Hematopoietic multipotent progenitor cell treated with erythropoietin and hydrocortisone succinate and interleukin-3 and kit ligand, for 4 days (in vitro differentiated cells): ENCODE measurements at places on chromosomes 16 and 17.

- no peak for DNase-seq
Measured at GRCh38 chr16:3193221-3194212, 5.5 kb downstream of the OR1F1 start.

DNA sequence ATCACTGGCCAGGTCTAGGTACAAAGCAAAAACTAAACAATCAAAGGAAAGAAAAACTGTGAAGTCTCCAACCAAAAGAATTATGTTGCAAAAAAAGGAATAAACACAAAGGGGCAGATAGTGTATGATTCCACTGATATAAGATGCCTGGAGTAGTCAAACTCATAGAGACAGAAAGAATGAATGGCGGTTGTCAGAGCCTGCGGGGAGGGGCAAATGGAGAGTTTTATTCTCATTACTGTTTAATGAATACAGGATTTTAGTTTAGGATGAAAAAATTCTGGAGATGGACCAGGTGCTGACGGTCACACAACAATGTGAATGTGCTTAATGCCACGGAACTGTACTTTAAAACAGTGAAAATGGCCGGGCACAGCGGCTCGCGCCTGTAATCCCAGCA is 20.7 kb downstream of the STAT5B start:
- DNase-seq: no peak

DNA sequence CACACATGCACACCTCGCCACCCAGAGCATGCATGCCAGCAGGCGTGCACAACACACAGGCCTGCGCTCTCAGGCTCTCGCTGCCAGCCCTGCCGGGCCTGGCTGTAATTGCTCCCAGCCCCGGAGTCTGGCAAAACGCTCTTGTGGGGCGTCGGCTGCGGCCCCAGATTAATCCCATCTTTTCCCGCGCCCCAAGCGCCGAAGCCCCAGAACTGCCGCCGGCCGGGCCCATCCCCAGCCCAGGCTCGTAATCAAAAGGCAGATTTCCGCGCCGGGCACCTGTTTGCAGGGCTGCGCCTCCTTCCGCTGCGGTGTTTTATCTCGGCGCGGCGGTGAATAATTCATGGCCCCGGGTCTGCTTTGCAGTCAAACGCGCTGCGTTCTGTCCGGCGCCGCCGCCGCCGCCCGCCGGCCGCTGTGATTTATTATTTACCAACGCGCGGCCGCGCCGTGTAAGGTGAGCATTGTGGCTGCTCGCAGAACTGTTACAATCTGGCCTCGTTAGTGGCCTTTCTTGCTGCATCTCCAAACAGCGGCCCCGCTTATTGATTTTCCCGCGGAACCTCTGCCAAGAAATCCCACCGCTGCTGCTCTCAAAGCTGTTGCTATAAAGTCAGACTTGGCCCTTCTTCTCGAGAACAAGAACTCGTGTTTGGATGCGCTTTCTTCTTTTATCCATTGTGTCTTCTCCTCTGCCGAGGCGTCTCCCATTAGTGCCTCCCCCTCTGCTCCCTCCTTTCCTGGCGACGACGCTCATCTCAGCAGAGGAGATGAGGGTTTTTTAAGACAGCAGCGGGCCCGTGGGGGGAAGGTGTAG is 126.1 kb downstream of the IRX5 start:
- peak; percentile 32 for DNase-seq

DNA sequence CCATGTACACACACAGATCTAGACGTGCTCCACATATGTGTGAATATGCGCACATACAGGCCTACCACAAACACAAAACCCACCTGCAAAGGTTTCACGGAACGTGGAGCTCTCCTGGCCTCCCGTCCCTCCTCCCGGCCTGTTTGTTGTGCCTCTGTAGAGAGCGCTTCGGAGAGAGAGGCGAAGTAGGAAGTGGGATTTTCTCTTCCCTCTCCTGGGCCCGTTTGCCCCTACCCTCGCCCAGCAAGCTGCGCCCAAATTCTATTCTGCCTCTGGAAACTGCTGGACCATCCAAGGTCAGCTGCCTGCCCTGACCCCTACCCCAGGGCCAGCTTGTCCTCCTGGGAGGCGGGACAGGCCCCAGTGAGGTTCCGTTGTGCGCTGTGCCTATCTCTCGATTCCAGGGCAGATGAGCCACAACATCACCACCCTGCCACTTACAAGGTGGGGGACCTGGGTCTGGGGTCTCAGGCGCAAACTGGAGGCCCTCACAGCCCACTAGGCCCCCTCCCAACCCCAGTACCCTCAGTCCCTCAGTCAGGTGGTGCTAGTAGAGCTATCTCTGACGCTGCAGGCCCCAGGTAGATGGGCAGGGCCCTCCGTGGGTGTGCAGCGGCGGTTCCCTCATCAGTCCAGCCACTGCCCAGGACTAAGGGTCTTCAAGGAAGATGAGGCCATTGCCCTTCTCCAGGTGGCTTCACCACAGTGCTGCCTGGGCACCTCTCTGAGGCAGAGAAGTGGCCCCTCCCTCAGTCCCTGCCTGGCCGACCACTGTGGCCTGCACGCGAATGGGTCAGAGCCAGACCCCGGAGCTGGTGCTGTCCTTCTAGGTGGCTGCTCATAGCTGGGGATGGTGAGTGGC is 54.2 kb downstream of the BEAN1 start:
- no peak for DNase-seq

- peak; percentile 91 for DNase-seq
Measured at GRCh38 chr17:8954339-8954738, 11.2 kb downstream of the PIK3R5 start.

DNA sequence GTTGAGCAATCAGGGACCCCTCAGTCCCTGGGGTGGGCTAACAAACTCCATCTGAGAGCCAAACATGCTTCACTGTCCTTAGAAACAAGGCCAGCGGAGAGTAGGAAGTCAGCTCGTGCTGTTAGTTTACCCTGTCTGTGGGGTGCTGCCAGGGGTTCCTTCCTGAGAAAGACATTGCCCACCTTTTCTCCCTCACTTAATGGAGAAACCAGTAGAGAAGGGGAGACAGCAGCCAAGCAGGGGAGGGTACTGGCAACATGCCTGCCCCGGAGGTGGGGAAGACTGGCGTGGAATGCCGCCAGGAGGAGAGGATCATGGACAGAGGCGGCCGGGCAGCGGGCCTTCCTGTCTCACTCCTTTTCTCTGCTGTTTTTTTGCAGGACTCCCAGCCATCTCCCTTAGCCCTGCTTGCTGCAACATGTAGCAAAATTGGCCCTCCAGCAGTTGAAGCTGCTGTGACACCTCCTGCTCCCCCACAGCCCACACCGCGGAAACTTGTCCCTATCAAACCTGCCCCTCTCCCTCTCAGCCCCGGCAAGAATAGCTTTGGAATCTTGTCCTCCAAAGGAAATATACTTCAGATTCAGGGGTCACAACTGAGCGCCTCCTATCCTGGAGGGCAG is 19.9 kb downstream of the SP2 start:
- no peak for DNase-seq

- no peak for DNase-seq
Measured at GRCh38 chr17:51425773-51426172, 165.4 kb downstream of the UTP18 start.

- DNase-seq: no peak
Measured at GRCh38 chr16:67104845-67105244, 4.9 kb upstream of the PHAF1 start.

GRCh38 chr17:21353326-21354010 is 22.7 kb upstream of the KCNJ12 start:
- peak; percentile 89 for DNase-seq

- no peak for DNase-seq
Measured at GRCh38 chr16:35909351-35909954, 2450.0 kb downstream of the TP53TG3F start.

DNA sequence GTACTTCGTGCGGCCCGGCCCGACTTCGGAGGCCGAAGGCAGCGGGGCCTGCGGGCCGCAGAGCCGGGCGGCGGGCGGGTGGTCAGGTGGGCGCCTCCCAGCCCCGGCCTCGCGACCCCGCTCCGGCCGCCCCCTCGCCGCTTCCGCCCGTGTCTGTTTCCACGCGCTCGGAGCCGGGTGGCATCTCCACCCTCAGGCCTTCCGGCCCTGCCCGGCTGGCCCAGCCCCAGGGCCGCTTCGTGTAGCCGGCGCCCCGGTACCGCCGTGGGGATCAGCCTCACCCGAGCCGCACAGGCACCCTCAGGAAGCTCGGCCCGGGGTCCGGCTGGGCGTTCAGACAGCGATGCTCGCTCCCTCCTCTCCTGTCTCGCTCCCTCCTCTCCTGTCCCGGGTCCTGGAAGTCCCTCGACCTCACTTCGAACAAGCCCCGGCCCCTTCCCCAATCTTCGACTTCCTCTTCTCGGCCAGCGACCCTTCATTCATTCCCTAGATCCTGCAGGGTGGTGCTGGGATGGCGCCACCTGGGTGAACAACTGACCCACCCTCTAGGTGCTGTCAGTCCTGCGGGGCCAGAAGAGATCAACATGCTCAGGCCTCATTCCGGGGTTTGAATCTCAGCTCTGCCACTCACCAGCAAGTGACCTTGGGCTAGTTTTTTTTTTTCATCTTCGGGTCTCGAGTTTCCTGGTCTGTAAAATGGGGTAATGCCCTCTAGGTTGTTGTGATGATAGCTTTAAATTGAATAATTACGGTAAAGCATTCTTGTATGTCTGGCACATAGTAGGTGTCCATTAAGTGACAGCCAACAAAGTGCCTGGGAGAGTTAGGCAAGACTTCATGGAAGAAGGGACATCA is 610 bp downstream of the VPS4A start:
- peak; percentile 64 for DNase-seq

DNA sequence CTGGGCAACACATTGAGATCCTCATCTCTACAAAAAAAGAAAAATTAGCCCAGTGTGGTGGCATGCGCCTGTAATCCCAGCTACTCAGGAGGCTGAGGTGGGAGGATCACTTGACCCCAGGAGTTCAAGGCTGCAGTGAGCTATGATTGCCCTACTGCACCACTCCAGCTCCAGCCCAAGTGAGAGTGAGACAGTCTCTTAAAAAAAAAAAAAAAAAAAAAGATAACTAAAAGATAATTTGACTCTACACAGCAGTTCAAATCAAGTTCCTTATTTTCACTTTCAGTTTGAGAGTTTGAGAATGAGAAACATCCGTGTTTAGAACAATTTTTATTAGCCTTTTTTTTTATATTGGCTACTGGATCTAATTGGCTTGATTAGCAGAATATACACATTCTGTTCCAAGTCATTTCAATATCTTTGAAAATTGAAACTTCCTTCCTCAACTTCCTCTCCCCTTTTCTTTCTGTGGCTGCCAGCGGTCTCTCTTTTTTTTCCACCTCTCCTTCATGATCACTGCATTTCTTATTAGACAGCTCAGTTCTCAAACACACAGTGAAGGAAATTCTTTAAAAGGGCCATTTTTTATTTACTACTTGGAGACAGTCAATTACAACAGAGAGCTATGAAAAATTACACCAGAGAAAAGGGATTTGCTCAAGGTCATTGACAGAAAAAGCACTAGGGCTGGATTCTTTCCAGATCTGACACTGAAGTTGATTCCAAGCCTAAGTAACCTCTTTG is 4.5 kb upstream of the ACSF2 start:
- DNase-seq: peak; percentile 65

DNA sequence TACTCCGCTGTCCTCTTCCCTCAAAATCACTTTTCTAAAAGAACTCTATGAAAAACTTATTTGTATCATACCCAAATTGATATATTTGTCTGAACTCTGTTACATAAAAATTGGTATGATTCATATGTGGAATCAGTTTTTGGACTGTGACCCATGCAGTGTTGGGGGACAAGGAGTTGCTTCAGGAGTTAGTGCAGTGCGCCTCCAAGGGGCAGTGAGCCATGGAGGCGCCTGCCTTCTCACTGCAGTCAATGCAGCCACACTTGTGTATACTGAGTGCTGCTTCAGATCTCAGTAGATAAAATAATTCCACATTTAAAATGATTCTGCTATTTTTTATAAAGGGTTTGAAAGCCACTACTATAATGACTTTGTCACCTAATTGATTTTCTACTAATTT is 32.5 kb downstream of the DGKE start:
- DNase-seq: peak; percentile 47

DNA sequence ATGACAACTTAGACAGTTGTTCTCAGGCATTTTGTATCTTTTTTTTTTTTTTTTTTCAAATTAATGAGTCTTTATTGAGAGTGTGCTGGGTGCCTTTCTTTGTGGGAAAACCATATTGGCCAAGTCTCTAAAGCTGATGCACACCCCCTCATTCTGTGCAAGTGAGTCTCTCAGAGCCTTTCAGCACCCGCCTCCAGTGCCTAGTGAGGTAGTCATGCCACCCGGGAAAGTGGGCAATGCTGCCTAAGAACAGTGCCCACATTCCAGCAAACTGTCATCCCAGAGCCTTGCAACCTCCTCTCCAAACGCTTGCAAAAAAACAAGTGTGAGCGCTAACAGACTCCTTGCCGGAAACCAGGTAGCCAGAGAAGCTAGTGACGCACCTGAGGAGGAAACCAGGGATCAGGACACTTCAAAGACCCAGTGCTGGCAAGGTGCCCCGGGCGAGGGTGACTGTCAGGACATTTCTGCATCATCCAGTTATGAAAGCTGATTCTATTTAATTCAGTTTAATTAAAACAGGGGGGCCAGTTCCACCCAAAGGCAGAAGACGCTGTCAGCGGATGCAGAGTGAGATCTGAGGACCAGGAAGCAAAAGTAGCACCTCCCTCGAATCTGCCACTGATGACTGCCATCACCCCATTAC is 34.9 kb downstream of the SMARCE1 start:
- no peak for DNase-seq

- DNase-seq: no peak
Measured at GRCh38 chr17:40547785-40548478, 17.3 kb downstream of the CCR7 start.

GRCh38 chr17:50977487-50978159 is 111.5 kb upstream of the TOB1 start:
- DNase-seq: no peak

- no peak for DNase-seq
Measured at GRCh38 chr17:16282522-16282921, 65.5 kb downstream of the PIGL start.
